ENCODE measurements at places on chromosomes 16 and 17.

DNA sequence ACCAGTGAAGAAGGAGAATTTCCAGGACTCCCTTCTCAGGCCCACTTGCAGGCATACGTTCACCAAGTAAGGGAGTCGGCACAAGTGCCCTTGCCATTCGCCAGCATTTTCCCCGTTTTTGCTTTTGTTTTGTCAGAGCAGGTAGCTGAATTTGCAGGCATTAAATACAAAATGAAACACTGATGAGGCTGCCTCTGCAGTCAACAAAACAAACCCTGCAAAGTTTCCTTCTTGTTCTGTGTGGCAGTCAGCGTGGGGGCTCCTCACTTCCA, 7.8 kb downstream of the GLOD4 start:
- DNase-seq: no peak

DNA sequence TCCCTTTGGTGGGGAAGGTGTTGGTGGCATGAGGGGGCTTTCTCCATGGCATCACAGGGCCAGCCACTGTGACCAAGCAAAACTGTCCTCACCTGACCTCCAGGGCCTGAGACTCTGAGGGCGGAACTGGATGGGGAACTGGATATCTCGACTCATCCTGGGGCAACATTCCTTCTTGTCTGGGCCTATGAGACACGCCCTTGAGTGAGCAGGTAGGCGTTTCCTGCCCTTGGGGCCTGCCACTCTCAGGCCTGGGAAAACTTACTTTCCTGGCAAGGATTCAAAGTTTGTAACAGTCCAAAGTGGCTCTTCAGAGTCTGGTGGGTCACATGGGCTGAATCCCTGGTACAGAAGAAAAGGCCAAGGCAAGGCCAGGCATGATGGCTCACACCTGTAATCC, 9.6 kb downstream of the MT1X start:
- DNase-seq: peak; percentile 49

- DNase-seq: no peak
Measured at GRCh38 chr17:57068222-57068658, 16.8 kb upstream of the AKAP1 start.

DNA sequence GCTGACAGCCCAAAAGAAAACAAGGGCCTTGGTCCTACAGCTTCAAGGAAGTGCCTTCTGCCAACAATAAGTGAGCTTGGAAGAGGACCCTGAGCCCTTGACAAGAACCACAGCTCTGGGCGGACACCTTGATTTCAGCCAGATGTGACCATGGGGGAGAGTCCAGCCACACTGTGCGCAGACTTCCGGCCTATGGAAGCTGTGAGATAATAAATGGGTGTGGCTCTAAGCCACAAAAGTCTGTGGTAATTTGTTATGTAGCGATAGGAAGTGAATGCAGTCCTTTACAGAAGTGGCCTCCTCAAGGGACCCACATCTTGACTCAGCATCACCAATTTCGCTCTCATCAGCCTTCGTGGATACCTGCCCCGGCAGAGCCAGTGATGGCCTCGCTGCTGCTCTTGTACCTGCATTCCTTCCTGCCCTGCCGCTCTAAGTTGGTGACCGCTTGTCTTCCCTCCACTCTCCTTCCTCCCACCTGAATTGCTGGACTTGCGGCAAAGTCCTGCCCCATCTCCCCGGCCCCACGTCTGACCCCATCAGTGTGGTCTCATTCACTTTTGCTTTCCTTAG, 29.3 kb downstream of the PRSS54 start:
- DNase-seq: no peak

DNA sequence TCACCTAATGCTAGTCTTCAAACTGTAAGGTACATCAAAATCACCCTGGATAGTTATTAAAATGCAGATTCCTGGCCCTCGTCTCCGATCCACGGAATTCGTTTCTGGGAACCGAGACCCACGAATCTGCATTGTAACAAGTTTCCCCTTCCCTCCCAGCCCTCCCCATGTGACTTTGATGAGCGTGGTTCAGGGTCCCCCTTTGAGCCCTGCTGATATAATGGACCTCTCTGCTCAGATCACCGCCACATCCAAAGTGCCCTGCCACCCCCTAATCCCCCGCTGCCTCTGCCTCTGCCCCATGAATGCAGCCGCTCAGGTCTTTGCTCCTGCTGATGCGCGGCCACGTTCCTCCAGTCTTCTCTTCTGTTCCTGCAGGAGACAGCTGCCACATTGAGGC, 283.1 kb downstream of the SNX29 start:
- DNase-seq: no peak

DNA sequence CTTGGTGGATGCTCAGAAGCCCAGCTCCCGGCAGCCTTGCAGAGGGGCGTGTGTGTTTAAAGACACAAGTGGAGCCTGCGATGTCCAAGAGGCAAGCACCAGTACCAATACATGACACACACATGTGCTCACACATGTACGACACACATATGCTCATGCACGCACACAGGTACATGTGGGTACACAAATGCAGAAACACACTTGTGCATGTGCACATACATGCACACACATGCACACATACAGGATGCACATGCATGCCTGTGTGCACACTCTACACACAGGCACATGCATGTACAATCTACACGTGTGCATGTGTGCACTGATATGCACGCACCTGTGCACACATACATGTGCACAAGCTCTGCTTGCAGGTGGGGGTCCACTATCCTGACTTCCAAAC, 10.8 kb downstream of the RBFOX3 start:
- DNase-seq: no peak

DNA sequence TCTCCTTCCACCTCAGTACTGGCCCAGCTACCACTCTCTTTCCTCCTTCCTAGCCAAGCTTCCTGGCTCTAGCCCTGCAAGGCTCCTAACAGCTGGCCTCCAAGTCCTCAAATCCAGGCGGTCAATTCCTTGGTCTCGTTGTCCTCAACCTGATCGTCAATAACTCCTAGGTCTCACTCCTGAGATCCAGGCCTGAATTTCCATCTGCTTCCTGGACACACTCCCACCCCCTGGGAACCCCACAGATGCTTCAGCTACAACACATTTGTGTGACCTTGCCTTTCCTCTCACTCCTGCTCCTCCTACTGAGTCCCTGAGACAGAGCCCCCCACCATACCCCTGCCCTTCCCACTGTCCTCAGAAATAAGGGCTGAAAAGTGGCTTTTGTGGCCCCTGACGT, 2.3 kb downstream of the ENKD1 start:
- DNase-seq: no peak
